ENCODE measurements at places on chromosomes 12 and 14. TPM values are rescaled to one million over a fixed set of nuclear protein-coding genes. Genes with fewer than 3 reads are reported as not detected.

Gene GALNT8
- polyA plus RNA-seq, result 0.48 TPM

Gene TMED10
- polyA plus RNA-seq, result 439 TPM

Gene OTX2
- not detected for polyA plus RNA-seq

Gene PMCH
- not detected for polyA plus RNA-seq

Gene IGFBP6
- polyA plus RNA-seq, result not detected

Gene PRR13
- polyA plus RNA-seq, result 527 TPM

- no peak for DNase-seq
Measured at GRCh38 chr14:74855021-74855420, 20.9 kb downstream of the PROX2 start.

DNA sequence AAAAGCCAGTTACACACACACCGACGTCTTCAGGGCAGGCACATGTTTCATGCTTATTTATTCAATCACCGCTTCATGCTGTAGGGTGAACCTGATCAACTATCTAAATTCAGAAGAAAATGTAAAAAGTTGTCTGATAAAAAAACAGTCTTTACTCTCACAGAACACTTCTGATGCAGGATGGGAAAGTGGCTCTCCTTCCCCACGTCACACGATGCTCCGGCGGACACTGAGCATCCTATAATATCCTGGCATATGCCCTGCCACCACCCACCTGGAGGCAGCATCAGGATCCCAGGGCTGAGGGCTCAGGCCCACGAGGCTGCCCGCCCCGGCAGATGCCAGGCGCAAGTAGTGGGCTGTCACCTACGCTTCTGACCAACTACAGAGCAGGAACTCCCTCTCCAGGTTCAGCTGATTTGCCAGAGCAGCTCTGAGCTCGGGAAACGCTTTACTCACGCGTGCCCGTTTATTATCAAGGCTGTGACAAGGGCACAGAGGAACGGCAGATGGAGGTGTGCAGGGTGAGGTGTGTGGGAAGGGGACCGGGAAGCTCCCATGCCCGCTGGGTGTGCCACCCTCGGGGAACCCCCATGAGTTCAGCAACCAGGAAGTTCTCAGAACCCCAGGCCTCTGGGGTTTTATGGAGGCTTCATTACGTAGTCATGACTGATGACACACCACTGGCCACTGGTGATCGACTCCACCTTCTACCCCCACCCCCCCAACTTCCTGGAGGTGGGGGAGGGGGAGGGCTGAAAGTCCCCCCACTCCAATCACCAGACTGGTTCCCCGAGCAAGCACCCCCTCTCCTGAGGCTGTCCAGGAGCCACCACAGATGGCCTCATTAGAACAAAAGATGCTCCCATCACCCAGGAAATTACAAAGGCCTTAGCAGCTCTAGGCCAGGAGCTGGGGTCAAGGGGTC lies 32.1 kb downstream of the SLC15A4 start:
- DNase-seq, result peak; percentile 66

GRCh38 chr12:103632554-103633216 lies 45.6 kb downstream of the STAB2 start:
- peak; percentile 16 for DNase-seq

DNA sequence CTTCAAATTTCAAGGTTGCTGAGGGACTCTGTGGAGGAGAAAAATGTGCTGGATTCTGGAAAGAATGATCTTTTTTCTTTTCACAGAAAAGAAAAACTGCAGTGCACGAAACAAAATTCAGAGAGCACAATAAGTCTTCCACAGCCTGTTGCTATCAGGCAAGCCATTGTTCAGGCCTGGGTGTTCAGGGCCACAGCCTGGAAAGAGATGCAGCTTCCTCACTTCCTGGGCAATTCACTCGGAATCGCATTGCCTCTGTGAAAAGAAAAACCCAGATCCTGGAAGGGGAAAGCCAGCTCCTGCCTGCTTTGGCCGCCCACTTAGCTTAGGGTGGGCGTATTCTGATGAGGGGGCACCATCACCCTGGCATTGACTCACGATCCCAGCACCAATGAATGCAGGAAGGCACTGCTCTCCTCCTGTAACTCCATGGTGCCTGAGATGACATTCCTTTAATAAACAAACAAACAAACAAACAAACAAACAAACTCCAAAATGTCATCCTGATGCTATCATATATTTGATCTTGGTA lies 863.9 kb downstream of the BCL11B start:
- DNase-seq, result no peak

- no peak for DNase-seq
Measured at GRCh38 chr14:53496668-53497067, 343.5 kb upstream of the DDHD1 start.

- DNase-seq, result no peak
Measured at GRCh38 chr14:71625891-71626701, 306.1 kb upstream of the RGS6 start.

DNA sequence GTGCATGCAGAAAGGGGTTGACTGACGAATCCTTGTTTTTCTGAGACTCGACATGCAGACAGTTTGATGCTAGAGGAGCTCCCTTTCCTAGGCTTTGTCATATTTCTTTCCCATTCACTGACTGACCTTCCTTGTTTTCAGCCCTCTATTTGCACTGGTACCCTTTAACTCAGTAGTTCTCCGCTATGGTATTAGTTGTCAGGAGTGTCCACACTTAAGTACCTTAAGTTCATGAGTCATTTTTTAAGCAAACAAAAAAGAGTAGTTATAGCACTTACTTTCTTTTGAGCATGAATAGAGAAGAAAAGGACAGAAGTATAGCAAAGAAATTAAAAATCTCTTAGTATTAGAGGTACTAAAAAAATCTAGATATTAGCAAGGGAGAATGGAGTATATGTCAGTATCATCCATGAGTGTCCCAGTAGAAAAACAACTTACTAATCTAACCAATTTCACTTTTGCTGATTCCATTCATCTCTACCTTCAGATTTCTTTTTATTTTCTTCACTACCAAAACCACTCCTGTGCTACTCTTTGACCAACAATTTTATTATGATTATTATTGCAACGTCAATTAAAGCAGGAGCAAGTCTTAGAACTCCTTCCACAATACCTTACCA lies 8.3 kb downstream of the ATP2B1 start:
- no peak for DNase-seq

GRCh38 chr14:24232121-24232644 lies at the start of gene NEDD8:
NEDD8 (minus strand) TSS chr14:24232367; CDS start chr14:24232267, 100 bp downstream.
- peak; percentile 86 for DNase-seq
